ENCODE measurements at places on chromosomes 3 and 15.

DNA sequence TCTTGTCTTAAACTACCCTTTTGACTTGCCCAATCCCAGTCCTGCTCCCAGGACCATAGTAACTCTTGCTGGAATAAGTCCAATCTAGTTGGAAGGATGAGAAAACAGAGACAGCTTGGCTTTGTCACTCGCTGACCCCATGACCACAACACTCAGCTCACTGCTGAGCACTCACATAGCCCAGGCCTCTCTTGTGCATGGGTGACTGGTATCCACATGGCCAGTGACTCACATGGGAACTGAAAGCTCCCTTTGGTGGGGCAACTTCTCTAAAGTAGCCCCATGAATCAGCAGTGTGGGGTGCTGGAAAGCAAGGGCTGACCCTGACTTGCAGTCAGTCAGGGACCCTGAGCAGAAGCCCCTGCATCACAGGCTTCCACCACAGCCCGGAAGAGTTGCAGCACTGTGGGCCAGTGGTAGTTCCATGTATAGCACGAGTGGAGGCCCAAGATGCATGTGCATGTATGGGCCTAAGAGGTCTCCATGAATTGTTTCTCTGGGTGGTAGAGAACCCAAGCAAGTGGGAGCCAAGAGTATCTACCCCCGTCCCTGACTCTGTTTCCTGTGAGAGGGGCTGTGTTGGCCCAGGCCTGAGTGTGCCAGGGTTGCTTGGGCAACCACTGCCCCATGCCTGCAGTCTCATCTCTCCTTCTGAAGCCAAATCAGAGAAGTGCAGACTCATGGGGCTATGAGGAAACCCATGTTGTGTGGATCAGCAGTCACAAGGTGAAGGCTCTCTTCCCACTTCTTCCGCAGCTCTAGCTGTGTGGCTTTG is 62.1 kb upstream of the XCR1 start:
- DNase-seq, result no peak

DNA sequence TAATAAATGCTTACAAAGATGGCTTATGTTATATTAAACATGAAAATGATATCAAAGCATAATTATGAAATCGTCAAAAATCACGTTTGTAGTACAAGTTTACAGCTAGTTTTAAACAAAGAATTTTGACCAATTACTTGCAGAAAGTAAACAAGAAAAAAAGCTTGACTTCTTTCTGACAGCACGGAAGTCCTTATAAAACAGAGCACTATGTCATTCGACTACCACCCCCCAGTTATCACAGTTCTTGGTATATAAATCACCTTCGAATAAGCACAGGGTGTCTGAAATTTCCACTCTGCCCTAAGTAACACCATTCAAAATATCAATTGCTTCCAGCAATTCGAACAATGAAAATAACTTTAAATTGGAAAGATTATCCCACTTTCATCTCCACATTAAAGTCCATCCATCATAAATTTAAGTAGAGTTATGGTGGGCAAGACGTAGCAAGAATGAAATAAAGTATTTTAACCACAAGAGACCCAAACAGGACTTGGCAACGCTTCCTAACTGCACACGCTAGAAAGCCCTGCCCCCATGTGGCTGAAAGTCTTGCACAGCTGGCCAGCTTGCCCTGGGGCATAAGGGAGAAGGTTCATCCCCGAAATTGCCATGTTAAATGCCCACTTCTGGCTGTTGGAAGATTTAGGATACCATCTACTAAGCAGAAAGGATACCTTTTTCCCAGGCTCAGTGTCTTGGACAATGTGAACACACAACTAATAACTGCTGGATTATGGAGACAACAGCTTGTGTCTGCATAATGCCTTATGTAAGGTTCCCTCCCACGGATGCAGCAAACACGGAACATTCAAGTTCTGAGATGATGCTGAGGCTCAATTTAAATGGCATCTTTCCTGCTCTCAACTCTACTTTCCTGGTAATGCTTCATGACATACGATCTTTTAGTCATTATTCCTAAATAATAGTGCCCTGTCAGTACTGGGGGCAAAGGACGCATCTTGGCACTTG is 116.4 kb upstream of the TJP1 start:
- DNase-seq, result no peak

DNA sequence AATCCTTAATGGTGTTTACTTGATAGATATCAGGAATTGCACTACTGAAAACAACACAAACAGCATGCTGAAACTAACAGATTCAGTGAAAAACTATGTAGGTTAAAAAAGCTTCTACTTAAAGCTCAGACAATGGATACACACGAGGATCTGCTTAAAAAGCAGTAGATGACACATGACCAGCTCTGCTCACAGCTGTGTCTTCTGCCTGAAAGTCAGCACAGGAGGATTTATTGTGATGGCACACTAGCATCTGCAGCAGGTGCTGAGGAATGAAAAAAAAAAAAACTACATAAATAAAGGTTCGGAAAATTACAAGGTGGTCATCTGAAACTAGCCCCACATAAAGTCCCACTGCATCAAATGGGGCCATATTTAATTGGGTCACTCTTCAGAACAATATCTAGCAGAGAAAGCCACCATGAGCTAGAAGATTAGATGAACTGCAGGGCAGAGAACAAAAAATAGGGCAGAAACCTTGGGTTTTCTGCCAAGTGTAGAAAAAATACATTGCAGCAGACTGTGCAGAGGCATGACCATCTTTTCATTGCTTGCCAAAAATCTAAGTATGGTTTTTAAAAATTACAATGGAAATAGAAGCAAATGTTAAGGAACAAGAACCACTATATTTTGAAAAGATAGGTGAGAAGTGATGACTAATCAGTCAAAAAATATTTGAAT is 13.2 kb upstream of the GOLM2 start:
- DNase-seq, result no peak

- no peak for DNase-seq
These were observed 251.0 kb downstream of the FAM43A start for GRCh38 chr3:194936659-194937058.

DNA sequence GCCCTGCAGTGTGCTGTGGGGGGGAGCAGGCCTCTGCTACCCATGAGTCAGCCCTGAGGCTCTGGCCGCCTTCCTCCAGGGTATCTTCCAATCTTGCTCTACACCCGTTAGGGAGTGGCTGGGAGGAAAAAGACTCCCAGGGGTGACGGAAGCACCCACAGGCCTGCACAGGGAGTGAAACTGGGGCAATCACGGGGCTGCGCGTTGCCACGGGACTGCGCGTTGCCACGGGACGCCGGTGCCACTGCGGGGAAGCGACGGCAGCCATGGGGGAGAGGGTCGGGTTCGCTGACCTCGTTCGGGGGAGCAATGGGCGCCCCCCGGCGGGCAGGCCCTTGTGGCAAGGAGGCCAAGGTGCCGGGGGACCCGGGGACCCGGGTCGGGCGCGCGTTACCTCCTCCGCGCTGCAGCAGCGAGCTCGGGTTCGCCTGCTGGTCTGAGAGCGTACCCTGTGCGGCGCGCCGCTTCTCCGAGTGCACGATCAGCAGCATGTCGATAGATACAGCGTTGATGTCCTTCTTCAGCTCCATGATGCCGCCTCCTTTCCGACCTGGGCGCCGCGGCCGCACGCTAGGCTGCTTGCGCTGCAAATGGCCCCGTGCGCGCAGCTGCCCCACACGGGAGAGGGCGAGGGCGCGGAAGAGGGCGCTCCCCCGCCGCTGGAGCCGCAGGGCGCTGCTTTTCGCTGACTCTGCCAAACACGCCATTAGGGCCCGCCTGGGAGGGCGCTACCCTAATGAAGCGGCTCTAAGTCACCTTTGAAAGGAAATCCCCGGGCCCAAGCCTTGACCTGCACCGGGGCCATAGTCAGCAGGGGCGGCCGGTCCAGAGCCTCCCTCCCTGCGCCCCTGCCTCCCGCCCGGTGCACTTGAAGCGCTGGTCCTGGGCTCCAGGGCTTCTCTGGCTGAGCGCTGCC is at the start of gene KY:
KY (minus strand) TSS at position 592 of the 916 bp plus-strand sequence; CDS start at position 530, 62 bp downstream.
- DNase-seq, result no peak

DNA sequence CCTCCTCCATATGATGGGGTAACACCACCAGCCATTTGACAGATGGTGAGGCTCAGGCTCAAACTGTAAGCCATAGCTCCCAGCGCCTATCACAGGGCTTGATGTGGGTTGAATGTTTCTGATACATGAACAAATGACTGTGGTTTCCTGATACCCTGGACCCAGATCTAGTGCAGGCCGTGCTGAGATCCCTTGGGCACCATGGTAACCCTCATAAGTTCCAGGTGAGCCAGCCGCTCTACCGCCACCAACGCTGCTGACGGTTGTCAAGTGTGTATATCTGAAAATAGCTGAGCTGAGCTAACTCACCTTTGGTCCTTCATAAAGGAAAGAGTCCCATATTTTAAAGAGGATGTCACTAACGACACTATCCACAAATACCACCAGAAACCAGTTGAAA is 74.5 kb downstream of the TBC1D2B start:
- no peak for DNase-seq

- no peak for DNase-seq
These were observed 16.7 kb downstream of the DCBLD2 start for GRCh38 chr3:98884675-98885371.

DNA sequence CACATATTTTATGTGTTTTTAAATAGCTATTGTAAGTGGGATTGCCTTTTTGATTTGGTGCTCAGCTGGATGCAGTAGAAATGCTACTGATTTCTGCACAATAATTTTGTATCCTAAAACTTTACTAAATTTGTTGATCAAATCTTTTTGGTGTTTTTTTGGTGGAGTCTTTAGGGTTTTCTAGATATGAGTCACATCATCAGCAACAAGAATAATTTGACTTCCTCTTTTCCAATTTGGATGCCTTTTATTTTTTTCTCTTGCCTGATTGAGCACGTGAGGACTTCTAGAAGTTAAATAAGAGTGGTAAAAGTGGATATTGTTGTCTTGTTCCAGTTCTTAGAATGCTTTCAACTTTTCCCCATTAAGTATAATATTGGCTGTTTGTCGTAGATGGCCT is 51.3 kb downstream of the TLNRD1 start:
- DNase-seq, result no peak

GRCh38 chr3:154062513-154062912 is 58.7 kb upstream of the ARHGEF26 start:
- DNase-seq, result no peak

DNA sequence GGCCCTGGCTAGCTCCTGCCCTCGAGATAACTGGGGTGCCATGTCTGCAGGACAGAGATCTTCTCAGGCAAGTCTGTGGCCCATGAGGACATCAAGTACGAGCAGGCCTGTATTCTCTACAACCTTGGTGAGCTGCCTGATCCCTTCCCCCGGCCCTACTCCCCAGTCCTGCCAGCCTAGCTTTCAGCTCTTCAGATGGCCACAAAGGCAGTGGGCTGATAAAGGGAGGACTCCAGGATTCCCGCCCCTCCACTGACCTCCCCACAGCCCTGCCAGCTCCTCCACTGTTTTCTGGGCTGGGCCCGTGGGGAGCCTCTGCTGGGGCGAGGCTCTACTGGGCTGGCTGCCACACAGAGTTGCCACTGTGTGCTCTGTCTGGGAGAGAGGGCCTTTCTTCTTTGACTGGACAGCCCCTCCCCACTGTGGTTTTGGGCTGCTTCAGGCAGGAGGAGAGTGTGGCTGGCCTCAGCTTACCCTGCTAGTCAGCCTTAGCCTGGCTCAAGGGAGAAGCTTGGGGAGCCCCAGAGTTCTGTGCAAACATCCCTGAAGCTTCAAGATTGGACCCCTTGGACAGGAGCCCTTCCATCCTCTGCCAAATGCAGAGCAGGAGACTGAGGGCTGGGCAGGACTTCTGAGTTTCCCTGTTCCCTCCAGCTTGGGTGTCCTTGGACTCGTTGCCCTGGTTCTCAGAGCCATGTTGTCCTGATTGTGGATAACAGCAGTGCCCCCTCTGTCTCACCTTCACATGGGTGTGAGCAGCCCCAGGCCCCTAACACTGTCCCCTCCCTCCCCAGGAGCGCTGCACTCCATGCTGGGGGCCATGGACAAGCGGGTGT is 24.4 kb downstream of the PTPN23 start:
- no peak for DNase-seq

DNA sequence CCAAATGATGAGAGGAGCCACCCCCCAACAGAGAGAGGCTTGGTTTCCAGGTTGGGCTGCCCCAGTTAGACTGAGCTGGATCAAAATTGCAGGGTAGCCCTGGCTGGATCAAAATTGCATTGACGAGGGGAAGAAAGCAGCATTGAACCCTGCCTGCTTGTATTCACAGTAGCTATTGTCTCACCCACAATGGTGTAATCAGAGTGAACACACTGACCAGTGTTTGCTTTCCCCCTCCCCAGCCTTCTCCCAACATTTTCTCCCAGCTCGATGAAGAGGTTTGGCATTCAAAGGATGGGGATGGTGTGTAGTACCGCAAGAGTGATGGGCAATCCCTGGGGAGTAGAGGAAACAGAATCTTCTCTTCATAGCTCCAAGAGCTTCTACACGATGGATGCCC is 223.8 kb downstream of the ADAMTS9 start:
- DNase-seq, result no peak

DNA sequence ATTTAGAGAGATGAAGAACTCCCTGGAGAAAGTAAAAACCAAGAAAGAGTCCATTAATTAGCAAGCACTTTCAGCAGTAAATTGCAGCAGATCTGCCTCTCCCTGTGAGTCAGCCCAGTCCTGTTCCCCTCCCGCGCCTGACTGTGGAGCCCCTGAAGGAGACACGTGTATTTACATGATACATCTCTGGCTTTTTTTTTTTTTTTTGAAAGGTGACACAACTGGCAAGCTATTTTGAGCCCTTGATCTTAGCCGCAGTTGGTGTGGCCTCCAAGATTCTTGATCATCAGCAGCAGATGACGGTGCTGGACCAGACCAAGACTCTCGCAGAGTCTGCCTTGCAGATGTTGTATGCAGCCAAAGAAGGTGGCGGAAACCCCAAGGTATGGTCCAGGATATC is 271.8 kb upstream of the TPM1 start:
- no peak for DNase-seq

DNA sequence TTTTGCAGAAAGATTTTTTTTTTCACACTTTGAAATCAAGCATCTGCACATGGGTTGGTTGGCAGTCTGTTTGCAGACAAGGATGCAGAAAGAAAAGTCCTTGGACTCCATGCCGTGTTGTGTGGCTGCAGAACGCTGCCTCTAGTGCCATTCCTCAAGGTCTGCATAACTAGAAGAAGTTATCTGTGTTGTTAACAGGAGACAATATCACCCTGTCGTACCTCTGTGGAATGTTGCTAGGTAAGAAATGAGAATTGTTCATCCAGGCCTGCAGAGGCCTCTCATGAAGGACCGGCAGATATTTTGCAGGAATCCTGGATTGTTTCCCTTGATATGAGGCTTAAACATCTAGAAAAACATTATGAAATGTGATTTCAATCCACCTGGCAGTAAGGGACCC is 58.5 kb upstream of the PPARG start:
- DNase-seq, result no peak

DNA sequence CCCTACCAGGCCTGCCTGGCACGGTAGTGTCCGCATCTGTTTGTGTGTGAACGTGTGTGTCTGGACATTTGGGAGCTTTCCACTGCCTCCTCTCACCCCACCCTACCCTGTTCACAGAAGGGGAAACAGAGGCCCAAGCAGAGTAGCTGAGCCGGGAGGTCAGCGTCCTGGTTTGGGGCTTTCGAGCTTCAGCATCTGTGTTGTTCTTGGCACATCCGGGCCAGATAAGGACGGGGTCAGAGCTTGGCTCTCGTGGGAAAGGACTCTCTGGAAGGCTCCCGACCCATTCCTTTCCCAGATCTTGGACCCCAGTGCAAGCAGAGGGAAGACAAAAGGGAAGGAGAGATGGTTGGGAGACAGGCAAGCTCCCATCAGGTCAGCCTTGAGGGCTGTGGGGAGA is 6.3 kb upstream of the PTH1R start:
- DNase-seq, result no peak

Measured in SK-N-MC (cell line).